Osteocyte (in vitro differentiated cells): ENCODE measurements at places on chromosomes 1 and 21. TPM values are rescaled to one million over a fixed set of nuclear protein-coding genes. Genes with fewer than 3 reads are reported as not detected.
A peak's percentile ranks its signal among the peaks of the same experiment; 100 is the strongest.

The HCRTR1 gene
- total RNA-seq = 0.50 and 0.73 TPM in 2 replicates

The TNNI3K gene
- total RNA-seq = not detected in 2 replicates

The CFHR5 gene
- total RNA-seq = not detected in 2 replicates

The SON gene
- total RNA-seq = 249 and 271 TPM in 2 replicates

DNA sequence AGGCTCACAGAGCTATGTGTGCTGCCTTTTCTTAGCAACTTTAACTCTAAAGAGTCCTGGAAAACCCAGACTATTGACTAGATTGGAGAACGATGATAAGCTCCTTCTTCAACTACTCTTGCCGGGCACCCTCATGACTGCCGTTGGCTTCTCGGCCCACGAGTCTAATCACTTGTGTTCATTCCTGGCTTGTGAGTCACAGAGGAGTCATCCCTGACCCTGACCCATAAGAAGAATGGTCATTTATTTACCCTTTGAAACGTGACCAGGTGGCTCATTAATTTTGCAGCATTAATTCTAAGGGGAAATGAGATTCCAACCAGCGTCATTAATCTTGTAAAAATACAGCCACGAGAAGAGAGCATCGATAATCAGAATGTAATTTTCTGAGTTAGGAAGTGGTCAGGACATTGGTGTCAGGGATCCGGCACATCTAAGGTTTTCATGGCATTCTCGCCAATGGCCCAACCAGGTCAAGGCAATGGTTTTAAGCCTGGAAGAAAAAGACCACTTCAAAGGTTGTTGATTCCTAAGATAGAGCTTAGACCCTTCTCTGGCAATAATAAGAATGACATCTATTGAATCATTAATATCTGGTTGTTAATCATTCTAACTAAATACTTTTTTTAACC, 183.6 kb upstream of the RUNX1 start:
- DNase-seq = no peak
- H3K36me3 ChIP-seq = no peaks in the 10 kb centered on the region

- H3K4me1 ChIP-seq = peaks cover 9% of the 10 kb centered on the region
- H3K36me3 ChIP-seq = peaks cover 17% of the 10 kb centered on the region
- no peaks in the 10 kb centered on the region for H3K27me3 ChIP-seq
- H3K27ac ChIP-seq = no peak overlapping the region
- DNase-seq = no peak
Measured at GRCh38 chr1:112925015-112925414, 31.0 kb downstream of the SLC16A1 start.

GRCh38 chr1:67610450-67610849, 74.6 kb upstream of the GADD45A start:
- H3K36me3 ChIP-seq = no peaks in the 10 kb centered on the region
- no peaks in the 10 kb centered on the region for H3K27me3 ChIP-seq
- H3K27ac ChIP-seq = no peak overlapping the region

DNA sequence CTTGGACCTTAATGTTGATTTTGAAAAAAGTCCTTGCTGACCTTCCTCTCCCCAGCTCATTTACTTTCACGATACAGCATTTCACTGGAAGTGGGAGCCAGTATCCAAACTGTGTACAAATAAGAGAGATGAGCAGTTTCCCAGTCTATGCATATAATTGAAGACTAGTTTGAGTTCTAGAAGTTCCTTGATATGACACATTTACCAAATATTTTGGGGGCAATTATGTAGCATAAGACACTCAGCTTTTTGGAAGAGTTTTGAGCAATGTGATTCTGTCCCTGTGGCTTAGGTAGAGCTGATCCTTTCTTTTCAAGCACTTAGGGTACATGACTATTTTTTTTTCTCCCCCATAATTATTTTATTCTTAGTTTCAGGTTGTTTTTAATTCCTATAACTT, 26.4 kb downstream of the GIPC2 start:
- H3K27ac ChIP-seq = no peak overlapping the region
- DNase-seq = no peak
- peaks cover 20% of the 10 kb centered on the region for H3K4me1 ChIP-seq

DNA sequence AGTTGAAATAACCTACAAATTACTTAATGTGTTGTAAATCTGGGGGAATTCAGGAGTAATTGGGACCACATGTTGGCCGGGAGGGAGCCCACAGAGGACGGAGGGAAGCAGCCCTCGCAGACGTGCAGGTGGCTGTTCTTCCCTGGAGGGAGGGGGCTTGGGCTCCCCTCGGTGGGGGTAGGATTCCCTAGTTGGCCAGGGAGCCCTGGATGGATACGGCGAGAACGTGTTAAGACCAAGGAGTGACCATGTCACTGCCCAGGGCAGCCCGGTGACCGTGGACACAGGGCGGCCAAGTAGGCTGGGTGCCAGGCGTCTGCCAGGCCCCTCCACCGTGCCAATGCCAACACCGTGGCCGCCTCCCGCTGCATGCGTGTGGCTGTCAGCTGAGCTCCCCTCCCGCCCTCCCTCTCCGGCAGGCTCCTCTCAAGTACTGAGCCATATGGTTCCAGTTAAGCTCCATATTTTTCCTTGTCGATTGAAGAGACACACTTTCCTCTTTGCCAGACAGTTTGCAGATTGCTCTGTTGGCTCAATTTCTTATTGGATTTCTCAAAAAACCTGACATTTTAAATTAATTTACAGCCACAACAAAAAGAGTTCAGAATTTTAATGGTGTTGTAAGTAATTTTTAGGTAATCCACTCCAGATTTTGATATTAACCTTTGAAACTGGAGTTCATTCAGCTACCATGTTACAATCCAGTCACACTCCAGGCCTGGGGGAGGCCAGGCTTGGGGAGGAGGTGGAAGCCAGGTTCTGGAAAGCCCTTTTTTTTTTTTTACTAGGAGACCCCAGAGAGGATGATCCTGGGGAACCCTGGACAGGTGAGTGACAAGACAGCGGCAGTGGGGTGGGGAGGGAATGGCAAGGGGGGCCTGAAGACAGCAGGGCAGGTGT, 71.2 kb downstream of the CASZ1 start:
- H3K4me1 ChIP-seq = peaks cover 18% of the 10 kb centered on the region
- no peak for DNase-seq
- H3K36me3 ChIP-seq = no peaks in the 10 kb centered on the region
- H3K4me3 ChIP-seq = no peak overlapping the region
- peaks cover 18% of the 10 kb centered on the region for H3K27me3 ChIP-seq
- peak overlapping the region; percentile 19 for H3K27ac ChIP-seq

DNA sequence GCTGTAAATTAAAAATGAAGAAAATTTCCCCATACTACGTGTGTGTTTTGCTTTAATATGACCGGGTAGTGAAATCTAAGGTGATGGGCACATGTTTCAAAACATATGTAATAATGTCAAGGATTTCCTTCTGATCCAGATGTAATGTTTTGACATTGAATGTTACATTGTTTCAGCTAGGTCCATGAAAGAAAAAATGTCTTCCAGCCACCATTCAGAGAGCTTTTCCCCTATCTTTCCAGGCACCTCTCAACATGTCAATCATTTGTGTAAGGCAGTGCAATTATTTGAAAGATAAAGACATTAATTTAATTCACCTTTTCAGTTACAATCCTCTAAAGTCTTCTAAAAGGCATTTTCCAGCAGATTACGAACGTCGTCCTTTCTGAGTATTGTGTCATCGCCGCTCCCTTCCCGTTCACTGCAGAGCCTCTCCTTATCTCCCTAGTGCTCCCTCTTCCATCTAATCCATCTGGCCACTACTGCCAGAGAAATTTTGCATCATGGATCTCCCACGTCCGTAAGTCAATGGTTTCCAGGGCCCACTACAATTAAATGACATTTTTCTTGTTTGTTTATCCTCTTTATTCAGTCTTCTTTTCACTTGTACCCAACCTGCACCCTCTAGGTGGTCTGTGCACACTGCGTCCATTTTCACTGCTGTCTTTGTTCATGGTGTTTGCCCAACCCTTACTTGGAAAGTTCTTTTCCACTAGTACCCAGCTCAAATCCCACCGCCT, 1.3 kb upstream of the VAMP3 start:
- no peak for DNase-seq
- no peaks in the 10 kb centered on the region for H3K27me3 ChIP-seq
- H3K27ac ChIP-seq = no peak overlapping the region
- peak overlapping the region; percentile 33 for H3K4me3 ChIP-seq
- peaks cover 25% of the 10 kb centered on the region for H3K4me1 ChIP-seq
- H3K36me3 ChIP-seq = peaks cover 14% of the 10 kb centered on the region
